Activated CD4-positive, alpha-beta T cell treated with anti-CD3 and anti-CD28 coated beads, Interleukin-2, amount 10 ng/mL, durations not matched to agents 7 days and 5 days (primary cell): ENCODE measurements at places on chromosomes 6 and 20.

DNA sequence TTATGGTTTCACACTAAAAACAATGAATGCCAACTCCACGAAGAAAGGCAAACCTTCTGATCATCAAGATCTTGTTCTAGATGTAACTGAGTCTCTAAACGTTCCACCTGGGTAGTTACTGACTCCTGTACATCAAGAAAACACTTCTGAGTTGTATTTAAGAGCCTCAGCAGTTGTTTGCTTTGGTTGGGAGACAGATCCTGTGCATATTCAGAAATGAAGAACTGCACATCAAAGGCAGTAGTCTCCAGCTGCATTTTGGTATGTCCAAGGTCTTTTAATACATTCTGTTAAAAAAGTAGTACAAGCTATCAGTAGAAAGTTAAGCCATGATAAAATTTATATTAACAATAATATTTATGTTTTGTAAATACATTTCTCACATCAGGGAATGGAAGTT is 41.3 kb downstream of the DST start:
- H3K4me3 ChIP-seq: no peak overlapping the region
- no peaks in the 10 kb centered on the region for H3K4me1 ChIP-seq
- DNase-seq: no peak
- peaks cover 6% of the 10 kb centered on the region for H3K27me3 ChIP-seq
- H3K27ac ChIP-seq: no peak overlapping the region
- H3K36me3 ChIP-seq: no peaks in the 10 kb centered on the region

DNA sequence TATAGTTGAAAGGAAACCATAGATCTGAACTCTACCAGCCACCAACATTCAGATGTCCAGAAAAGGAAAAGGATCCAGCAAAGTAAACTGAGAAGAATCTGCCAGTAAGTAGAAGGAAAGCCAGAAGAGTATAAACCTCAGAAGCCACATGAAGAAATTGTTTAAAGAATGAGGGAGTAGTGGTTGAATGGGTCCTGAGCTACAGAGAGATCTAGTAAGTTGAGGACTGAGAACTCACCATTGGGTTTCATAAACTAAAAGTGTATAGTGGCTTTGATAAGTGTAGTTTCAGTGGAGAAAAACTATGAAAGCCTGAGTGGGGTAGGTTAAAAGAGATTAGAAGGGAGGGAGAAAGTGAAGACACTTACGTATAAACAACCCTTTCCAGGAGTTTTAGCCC is 32.0 kb upstream of the SUMO4 start:
- H3K4me1 ChIP-seq: peaks cover 42% of the 10 kb centered on the region
- no peak overlapping the region for H3K27ac ChIP-seq
- no peaks in the 10 kb centered on the region for H3K27me3 ChIP-seq
- DNase-seq: no peak
- H3K36me3 ChIP-seq: peaks cover 37% of the 10 kb centered on the region

DNA sequence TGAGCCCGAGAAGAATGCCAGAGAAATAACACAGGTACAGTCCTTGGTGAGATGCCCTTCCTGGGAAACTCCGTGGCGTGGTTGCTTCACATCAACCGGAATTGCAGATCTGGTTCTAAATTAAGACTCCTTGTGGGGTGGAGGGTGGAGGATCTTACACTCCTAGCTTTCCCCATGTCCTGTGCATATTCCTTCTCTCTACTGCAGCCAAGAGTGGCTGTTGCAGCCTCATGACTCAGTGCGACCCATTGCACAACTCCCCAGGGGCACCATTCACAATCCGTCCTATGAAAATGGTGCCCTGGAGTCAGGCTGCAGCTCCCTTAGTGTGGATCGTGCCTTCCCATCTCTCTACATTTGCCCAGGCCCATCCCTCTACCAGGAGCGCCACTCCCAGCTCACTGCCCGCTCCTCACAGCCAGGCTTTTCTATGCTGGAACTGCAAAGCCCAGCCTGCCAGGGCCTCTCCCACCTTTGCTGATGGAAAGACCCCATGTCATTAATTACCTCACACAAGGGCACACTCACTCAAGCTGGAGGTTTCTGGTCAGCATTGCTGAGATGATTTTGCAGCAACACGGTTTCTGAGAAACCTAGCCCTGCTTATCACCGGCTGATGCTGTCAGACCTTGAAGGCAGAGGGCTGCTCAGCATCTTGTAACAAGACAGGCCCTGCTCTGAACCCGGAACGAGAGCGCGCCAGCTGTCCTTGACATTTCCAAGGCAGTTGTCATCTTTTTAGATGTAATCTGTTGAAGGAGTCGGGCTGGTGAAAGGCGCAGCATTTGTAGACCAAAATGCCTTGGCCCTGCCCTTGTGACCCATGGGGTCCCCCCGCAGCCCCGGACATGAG is 39.7 kb downstream of the SIRPA start:
- peaks cover 8% of the 10 kb centered on the region for H3K27me3 ChIP-seq
- no peaks in the 10 kb centered on the region for H3K36me3 ChIP-seq
- no peak overlapping the region for H3K4me3 ChIP-seq
- DNase-seq: no peak
- H3K27ac ChIP-seq: no peak overlapping the region

GRCh38 chr20:16528078-16528477 is 45.2 kb downstream of the KIF16B start:
- peaks cover 20% of the 10 kb centered on the region for H3K36me3 ChIP-seq
- no peaks in the 10 kb centered on the region for H3K4me1 ChIP-seq
- no peak overlapping the region for H3K4me3 ChIP-seq
- no peak for DNase-seq

DNA sequence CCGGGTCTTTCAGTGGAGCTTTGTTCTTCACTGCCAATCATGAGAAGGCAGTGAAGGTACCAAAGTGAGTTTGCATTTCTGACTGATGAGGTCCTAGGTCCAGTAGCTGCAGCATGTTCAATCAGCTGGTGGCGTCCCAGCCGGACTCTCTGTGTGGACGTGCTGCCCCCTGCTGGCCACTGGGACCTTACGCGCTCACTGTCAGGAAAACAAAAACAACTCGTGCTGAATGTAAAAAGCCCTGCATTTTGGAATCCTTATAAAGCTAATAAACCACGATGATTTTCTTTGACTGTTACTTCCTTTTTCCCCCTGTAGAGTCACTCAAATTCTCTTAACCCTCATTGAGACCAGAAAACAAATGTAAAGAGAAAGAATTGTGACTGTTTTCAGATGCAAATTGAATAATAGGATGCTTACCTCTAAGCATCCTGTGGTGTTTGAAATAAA is 4.9 kb upstream of the CD24 start:
- H3K4me3 ChIP-seq: no peak overlapping the region
- H3K4me1 ChIP-seq: peaks cover 4% of the 10 kb centered on the region
- DNase-seq: peak; percentile 80
- H3K27me3 ChIP-seq: peaks cover 36% of the 10 kb centered on the region

DNA sequence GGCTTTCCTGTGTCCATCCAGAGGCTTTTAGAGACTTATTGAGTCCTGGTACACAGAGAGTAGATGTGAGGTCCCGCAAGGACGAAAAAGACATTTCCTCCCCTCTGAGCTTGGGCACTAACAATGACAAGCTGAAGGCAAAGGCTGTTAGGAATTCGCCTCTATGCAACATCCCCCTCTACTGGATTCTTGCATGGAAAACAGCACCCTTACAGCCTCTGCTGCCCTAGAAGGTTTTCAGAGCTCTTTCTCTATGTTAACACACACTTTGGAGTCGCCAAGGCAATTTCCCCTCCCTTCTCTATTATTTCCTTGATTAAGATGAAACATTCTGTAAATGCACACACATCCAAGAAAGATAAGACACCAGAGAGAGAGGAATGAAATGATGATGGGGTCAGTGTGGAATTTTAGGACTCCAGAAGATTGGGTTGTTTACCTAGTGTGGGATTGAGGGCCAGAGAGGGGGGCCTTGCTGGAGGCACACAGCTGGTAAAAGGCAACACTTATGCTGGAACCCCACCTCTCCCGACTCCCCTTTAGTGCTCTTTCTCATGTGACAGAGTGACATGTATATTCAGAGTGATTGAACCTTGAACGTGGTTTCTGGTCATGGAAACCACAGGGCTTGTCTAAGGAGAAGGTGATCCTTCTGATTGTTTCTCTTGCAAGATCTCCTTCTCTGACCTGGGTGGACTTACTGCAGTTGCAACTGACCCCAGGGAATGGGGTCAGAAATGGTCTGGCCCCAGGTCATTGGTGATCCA is 300.7 kb downstream of the CLIC5 start:
- DNase-seq: peak; percentile 73
- peak overlapping the region; percentile 65 for H3K27ac ChIP-seq
- no peak overlapping the region for H3K4me3 ChIP-seq

DNA sequence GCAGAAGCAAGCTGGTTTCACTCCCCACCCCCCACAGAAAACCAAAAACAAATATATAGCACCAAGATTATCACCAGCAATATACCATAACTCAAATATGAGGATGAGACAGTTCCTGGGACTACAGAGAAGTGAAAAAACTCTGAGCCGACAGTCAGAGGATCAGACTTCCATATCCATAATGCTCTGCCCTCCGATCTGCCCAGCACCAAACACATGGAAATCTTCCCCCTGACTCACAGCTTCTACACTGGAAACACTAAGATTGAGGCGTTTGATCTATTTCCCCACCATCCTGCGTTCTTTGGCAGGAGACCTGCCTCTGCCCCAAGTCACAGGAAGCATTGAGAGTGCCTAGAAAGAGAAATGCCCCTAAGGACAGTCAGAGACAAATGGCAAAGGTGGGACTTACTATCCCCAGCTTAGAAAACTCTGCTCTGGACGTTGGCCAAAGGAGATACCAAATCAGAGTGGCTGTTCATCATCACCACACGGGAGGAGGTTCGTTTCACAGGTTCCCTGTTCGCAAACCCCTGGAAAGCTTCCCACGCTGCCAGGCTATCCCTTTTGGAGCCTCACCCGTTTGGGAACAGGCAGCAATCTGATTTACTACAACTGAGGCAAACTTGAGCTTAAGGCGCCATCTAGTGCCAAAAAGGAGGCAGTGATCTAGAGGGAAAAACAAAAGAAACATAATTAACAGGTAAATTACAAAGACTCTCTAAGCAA is 48.7 kb upstream of the SRSF6 start:
- no peaks in the 10 kb centered on the region for H3K36me3 ChIP-seq
- peak; percentile 12 for DNase-seq
- H3K27ac ChIP-seq: no peak overlapping the region
- H3K27me3 ChIP-seq: peaks cover 26% of the 10 kb centered on the region
- H3K4me1 ChIP-seq: no peaks in the 10 kb centered on the region
